ENCODE measurements at places on chromosomes 6 and 20. TPM values are rescaled to one million over a fixed set of nuclear protein-coding genes. Genes with fewer than 3 reads are reported as not detected.

Gene PROKR2
- polyA plus RNA-seq = not detected

Gene GSTA1
- not detected for polyA plus RNA-seq

DNA sequence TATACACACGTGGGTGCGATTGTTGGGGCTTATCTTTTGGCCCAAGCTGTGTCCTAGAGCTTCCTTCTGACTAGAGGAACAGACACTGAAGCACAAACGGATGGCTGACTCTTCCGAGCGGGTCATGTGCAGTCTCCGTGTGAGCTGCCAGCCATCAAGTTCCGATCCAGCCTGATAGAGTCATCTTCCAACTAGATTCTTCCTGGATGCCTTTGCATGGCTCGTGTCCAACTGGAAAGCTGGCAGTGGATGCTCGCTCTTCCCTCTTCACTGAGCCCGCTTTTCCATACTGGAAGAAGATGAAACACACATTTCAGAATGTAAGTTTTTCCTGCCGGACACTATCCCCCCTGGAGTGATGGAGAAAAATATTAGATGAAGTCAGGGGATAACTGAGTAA is 148.1 kb downstream of the SCML4 start:
- no peak overlapping the region for H3K4me3 ChIP-seq
- DNase-seq = no peak
- peaks cover 6% of the 10 kb centered on the region for H3K4me1 ChIP-seq
- no peak overlapping the region for H3K27ac ChIP-seq
- H3K27me3 ChIP-seq = peaks cover 17% of the 10 kb centered on the region

GRCh38 chr20:34880215-34880850 is 3.9 kb downstream of the ACSS2 start:
- H3K36me3 ChIP-seq = peaks cover 4% of the 10 kb centered on the region
- peaks cover 5% of the 10 kb centered on the region for H3K4me1 ChIP-seq
- DNase-seq = no peak
- H3K4me3 ChIP-seq = no peak overlapping the region

- no peak overlapping the region for H3K4me3 ChIP-seq
- no peaks in the 10 kb centered on the region for H3K4me1 ChIP-seq
- peaks cover 2% of the 10 kb centered on the region for H3K36me3 ChIP-seq
- H3K27me3 ChIP-seq = no peaks in the 10 kb centered on the region
These were observed 104.4 kb downstream of the RALGAPA2 start for GRCh38 chr20:20608041-20608440.

- DNase-seq = no peak
- H3K27ac ChIP-seq = no peak overlapping the region
- H3K36me3 ChIP-seq = no peaks in the 10 kb centered on the region
- H3K27me3 ChIP-seq = no peaks in the 10 kb centered on the region
- no peak overlapping the region for H3K4me3 ChIP-seq
- H3K4me1 ChIP-seq = peaks cover 18% of the 10 kb centered on the region
These were observed 142.5 kb upstream of the SPACA1 start for GRCh38 chr6:87905101-87905641.

GRCh38 chr6:45548657-45549515 is 171.2 kb upstream of the SUPT3H start:
- DNase-seq = no peak
- H3K4me1 ChIP-seq = no peaks in the 10 kb centered on the region
- H3K4me3 ChIP-seq = no peak overlapping the region
- H3K36me3 ChIP-seq = no peaks in the 10 kb centered on the region
- H3K27me3 ChIP-seq = peaks cover 17% of the 10 kb centered on the region

GRCh38 chr20:14935285-14935684 is 597.9 kb upstream of the FLRT3 start:
- H3K4me1 ChIP-seq = no peaks in the 10 kb centered on the region
- no peaks in the 10 kb centered on the region for H3K27me3 ChIP-seq
- no peak overlapping the region for H3K4me3 ChIP-seq
- no peak overlapping the region for H3K27ac ChIP-seq
- no peaks in the 10 kb centered on the region for H3K36me3 ChIP-seq

Measured in endothelial cell of umbilical vein (primary cell).